ENCODE measurements at places on chromosomes 2 and 18.

DNA sequence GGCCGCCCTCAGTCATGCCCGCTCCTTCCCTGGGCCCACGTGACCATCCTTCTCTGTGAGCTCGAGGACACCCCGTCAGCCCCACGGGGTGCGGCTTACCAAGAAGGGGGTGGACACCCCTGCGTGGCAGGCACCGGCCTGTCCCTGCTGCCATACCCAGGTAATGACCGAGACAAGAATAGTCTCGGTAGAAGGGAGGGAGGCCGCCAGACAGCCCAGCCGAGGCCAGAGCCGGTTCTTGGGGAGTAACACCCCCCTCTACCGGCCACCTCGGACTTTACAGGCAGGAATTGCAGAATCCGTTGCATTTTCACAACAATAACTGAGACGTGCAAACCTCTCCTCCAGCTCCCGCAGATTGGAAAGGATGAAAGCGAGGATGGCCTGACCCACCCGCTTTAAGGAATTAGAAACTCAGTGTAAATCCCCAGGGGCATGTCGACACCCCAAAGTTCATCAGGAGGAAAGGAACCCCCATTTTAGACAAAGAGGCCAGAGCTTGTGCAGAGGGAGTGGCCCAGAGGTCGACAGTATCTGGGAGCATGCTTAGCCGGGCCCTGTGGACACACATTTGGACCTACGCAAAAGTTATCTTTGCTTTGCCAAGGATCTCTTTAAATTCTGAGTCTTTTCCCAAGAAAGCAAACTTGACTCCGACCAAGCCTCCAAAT is 60.1 kb upstream of the GLI2 start:
- peak; percentile 72 for DNase-seq

- no peak for DNase-seq
Observed at GRCh38 chr2:172287605-172288315, 139.6 kb upstream of the ITGA6 start.

DNA sequence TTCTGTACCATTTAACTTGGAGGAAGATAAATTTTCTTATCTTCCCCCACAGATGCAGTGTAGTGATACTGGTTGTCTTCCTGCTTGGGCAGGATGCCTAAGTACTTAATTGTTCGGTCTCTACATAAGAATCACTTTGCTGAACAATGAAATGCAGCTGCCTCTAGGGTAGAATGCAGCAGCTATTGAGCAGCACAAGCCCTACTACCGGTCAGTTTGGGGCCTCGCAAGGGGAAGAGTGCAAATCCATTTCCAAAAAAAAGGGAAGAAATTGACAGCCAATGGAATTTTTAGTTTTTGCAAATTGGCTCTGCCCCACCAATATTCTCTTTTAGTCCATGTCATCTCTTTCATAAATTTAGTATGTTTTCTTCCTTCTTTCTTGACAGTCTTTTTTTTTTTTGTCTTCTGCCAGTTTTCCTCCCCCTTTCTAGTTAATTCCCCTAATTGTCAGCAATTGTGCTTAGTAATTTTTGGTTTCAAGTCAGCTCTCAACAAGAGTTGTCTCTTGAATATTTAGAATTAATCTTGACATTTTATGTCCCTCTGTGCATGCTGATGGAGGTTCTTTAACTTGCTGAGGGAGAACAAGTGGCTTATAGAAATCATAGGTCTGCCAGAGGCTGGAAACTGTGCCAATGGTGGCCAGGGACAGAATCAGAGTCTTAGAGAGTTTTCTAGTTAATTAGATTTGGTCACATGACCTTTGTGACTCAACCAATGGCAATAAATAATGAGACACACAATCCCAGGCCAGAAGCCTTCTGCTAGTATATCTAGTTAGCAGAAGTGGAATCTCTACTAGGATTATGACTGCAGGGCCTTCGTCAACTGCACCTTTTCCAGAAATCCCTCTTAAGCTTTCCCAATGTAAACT is 270.0 kb downstream of the CTNNA2 start:
- no peak for DNase-seq

- peak; percentile 21 for DNase-seq
Observed at GRCh38 chr2:98731041-98731893, at the start of gene MGAT4A. Gene MGAT4A, minus strand, starts transcription at chr2:98731132. Its CDS starts 4,800 bp downstream, at chr2:98726332.

- peak; percentile 95 for DNase-seq
Observed at GRCh38 chr2:229489016-229489415, 217.9 kb upstream of the PID1 start.

DNA sequence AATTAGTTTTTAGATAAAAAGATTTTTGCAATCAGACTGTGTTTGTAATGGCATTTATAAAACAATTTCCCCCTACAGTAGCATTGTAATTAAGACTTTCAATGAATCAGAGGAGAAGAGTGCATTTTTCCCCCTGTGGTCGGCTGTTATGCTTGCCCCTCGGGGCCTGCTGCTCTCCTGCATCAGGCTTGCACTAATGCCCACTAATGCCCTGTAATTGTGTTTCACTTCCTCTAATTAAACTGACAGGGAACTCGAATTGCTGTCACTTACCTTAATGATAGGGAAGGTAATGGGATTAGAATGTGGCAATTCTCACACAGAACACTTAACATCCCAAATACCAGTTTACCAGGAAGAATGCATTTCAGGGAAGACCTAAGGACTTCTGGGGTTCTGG is 61.2 kb upstream of the LRRTM1 start:
- no peak for DNase-seq

DNA sequence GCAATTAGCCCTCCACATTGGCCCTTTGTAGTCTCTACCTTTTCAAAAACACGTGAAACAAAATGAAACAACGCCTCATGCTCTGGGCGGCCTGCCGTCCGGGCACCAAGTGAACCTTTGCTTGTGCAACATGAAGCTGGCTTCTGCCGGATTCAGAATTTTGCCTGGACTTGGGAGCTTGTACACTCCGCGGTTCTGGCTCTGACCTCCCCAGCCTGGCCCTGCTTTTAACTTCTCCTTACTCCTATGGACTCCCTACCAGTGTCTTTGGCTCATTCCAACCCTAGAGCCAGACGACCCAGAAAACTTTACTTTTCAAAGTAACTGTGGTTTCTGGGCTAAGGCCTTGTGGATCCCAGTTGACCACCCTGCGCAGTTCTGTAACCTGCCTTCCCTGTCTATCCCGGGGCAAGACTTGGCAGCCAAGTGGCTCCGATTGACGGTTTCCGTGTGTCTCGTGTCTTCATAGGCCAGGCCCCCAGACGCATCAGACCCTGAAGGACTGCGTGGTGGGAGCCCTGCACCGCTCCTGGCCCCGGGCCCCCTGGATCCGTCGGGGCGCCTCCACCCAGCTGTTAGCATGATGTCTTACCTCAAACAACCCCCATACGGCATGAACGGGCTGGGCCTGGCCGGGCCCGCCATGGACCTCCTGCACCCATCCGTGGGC is 1.9 kb downstream of the OTX1 start:
- DNase-seq, result no peak

DNA sequence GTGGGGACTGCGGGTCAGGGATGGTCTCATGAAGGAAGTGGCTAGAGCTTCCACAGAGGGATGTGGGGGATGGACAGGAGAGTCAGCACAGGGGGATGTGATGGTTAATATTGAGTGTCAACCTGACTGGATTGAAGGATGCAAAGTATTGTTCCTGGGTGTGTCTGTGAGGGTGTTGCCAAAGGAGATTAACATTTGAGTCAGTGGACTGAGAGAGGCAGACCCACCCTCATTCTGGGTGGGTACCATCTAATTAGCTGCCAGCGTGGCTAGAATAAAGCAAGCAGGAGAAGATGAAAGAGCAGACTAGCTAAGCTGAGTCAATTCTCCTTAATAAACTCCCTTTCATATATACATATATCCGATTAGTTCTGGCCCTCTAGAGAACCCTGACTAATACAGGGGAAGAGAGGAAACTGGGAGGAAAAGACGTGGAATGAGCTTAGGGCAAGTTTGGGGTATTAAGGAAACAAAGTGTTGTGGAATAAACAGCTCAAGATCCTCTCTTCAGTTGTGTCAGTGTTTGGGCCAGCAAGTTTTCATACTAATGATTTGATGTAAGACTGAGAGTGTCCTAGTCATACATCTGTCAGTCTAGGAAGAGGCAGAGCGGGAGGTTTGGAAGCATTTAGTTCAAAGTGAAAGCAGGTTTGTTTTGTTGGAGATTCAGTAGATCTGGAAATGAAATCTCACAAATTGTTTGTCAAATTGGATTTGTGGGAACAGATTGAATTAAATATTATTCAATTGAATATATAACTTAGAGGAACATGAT is 135.2 kb upstream of the NT5C1B start:
- no peak for DNase-seq

- no peak for DNase-seq
Observed at GRCh38 chr2:237485844-237486243, 1.2 kb upstream of the MLPH start.

- DNase-seq, result no peak
Observed at GRCh38 chr2:241989074-241989473, 119.5 kb downstream of the RTP5 start.

DNA sequence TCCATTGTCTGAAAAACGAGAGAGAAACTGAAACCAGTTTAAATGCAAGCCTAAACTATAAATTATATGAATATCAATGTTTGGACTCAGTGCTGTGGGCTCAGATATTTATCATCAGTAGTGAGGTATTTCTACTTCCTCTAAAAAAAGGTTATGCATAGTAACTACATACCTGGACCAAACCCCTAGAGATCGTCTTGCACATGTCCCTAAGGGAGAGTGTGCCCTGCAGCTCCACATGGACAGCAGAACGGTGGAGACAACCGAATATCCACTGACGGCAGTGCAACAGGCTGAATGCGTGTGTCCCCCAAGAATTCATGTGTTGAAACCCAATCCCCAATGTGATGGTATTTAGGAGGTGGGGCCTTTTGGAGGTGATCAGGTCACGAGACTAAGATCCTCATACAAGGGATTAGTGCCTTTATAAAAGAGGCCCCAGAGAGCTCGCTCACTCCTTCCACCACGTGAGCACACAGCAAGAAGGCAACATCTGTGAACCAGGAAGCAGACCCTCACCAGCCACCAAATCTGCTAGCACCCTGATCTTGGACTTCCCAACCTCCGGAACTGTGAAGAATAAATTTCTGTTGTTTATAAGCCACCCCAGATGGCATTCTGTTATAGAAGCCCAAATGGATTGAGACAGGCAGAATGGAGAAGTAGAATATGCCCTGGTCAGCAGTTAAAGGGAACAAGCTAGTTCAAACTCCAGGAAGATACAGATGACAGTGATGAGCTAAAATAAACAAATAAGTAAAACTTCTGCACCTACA is 208.4 kb downstream of the ANAPC1 start:
- DNase-seq, result no peak

DNA sequence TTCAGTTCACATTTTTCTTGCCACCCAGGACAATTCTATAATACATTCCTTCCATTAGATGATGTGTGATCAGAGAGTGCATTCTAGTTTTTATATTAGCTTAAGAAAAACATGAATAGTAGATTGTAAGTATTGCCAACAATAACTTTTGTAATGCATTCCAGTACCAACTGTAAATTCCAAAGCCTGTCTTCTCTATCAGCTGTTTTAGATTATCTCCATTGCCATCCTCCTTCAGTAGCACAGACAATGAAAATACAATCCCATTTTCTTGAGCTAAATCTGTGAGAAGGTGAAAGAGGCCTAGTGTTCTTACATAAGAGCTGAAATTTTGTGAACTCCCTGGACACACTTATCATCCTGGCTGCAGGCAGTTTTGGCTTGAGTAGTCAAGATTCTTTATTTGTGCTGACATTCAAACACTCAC is 103.9 kb downstream of the CCBE1 start:
- DNase-seq, result peak; percentile 74

GRCh38 chr2:190618030-190618429 is 30.9 kb upstream of the NAB1 start:
- no peak for DNase-seq

- peak; percentile 74 for DNase-seq
Observed at GRCh38 chr2:55148269-55148668, 83.8 kb downstream of the CLHC1 start.

DNA sequence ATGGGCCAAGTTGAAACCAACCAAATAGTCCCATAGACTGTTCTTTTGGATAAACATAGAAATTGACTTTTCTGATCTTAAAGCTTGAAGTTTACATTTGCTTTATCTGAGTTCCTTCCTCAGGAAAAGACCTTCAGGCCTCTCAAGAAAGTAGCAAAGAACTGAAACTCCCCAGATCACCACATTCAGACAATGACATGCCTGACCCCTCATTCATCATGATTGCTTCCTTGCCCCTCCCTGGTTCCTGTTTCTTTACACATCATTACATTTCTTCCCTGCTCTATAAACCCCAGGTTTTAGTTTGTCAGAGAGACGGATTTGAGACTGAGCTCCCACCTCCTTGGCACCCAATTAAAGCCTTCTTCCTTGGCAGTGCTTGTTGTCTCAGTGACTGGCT is 83.6 kb upstream of the ST3GAL5 start:
- DNase-seq, result no peak

- DNase-seq, result no peak
Observed at GRCh38 chr18:42290318-42291307, 335.6 kb downstream of the PIK3C3 start.

GRCh38 chr2:137700681-137701080 is 263.6 kb upstream of the HNMT start:
- DNase-seq, result no peak

- no peak for DNase-seq
Observed at GRCh38 chr18:2891526-2892431, 45.0 kb downstream of the EMILIN2 start.

DNA sequence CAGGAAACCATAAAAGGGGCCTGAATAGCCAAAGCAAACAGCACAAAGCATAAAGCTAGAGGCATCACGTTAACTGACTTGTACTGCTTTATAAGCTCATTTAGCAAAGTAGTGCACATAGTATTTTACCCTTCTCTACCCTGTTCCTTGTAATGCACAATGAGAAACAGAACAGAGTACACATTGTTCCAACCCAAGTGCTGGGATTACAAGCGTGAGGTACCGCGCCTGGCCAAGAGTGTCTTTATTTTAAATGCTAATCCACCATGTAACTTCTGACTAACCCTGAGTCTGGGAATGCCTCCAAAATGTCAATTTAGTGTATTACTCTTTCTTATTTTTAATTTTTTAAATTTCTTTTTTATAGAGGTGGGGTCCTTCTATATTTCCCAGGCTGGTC is 46.4 kb upstream of the STON1 start:
- no peak for DNase-seq

- peak; percentile 83 for DNase-seq
Observed at GRCh38 chr2:226799211-226799975, at the start of gene IRS1. Gene IRS1, minus strand, starts transcription at chr2:226799820. Its CDS starts 1,082 bp downstream, at chr2:226798738.

DNA sequence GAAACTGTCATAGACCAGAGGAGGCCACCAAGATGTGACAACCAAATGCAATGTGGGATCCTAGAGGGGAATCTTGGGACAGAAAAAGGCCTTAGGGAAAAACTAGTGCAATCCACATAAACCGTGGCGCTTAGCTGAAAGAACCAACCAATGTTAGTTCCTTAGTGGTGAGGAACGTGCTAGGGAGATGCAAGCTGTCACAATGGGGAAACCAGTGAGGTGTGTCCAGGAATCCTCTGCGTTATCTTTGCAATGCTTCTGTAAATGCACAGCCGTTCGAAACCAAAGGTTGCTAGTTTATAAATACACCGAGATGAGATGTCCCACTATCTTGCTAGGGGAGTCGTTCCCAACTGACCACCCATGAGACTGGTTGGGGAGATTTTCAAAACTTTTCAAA is 157.0 kb upstream of the ID2 start:
- no peak for DNase-seq

- no peak for DNase-seq
Observed at GRCh38 chr18:79576686-79577351, 102.8 kb upstream of the CTDP1 start.
